ENCODE measurements at places on chromosomes 5 and 9.

DNA sequence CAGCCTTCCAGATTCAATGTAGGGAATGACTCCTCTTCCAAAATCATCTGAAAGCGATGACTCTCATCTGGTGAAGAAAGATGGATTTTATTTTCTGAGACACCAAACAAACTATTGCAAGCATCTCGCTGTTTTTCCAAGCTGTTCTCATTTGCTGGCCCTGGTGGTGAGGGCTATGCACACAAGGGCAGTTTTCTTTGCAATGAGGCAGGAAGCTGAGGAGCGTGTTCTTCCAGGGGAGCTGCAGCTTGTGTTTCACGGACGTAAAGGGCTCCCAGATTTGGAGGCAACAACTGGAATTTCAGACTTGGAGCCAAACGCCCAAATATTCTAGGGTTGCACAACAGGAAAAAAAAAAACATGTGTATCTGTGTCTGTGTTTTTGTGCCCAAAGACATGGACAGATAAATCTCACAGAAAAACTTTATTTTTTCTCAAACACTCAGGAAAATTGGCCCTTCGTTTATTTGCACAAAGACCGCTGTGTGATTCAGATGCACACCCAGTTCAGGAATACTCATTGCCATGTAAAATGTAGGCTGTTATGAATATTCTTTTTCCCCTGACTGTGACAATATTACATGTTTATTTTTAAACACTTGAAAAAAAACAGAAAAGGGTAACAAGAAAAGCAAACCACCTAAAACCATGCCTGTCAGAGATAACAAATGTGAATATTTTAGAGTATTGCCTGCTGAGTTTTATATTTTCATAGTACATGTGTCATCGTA is 151.3 kb downstream of the GAS1 start:
- no peak for ATAC-seq

DNA sequence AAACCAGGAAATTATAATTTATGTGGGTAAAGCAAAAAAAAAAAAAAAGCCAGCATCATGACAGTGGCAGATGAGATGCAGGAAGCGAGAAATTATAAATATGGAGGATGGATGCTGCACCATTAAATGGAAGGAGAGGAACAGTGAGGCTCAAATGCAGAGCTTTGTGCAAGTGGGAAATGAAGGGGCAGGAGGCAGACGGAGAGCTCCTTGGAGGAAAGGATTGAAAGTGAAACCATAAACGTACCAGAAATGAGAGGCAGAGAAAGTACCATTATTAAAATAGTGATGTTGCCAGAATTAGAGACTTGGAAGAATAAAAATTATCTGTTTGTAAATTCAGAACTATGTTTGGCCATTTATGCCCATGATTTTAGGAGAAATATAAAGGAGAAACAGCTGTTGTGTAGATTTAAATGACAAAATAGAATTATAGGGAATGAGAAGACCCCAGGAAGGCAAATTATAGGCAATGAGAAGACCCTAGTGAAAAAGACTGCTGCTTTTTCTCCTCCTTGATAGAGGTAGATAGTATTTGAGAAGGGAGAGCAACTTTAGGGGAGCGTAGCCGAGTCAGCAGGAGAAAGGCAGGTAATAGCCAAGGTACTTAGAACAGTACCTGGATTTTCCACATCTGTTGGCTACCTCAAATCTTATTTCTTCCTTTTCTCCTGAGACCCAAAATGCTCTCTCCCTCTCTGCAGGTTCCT is 341.0 kb upstream of the CD180 start:
- ATAC-seq = no peak

- ATAC-seq = no peak
Measured at GRCh38 chr5:68529581-68529980, 314.0 kb downstream of the PIK3R1 start.

- no peak for ATAC-seq
Measured at GRCh38 chr5:135133698-135134515, 99.9 kb upstream of the PITX1 start.

- no peak for ATAC-seq
Measured at GRCh38 chr9:107737987-107738743, 248.6 kb upstream of the KLF4 start.

- no peak for ATAC-seq
Measured at GRCh38 chr5:114252226-114252625, 109.6 kb upstream of the KCNN2 start.

DNA sequence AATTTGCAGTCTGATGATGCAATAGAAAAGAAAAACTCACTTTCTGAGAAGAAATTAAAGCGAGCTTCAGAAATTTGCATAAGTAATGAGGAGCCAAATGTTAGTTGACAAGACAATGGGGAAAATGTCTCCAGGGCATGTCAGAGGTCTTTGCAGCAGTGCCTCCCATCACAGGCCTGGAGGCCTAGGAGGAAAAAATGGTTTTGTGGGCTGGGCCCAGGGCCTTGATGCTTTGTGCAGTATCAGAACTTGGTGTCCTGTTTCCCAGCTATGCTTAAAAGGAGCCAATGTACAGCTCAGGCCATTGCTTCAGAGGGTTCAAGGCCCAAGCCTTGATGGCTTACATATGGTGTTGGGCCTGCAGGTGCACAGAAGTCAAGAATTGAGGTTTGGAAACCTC is 298.4 kb downstream of the SMARCA2 start:
- no peak for ATAC-seq

DNA sequence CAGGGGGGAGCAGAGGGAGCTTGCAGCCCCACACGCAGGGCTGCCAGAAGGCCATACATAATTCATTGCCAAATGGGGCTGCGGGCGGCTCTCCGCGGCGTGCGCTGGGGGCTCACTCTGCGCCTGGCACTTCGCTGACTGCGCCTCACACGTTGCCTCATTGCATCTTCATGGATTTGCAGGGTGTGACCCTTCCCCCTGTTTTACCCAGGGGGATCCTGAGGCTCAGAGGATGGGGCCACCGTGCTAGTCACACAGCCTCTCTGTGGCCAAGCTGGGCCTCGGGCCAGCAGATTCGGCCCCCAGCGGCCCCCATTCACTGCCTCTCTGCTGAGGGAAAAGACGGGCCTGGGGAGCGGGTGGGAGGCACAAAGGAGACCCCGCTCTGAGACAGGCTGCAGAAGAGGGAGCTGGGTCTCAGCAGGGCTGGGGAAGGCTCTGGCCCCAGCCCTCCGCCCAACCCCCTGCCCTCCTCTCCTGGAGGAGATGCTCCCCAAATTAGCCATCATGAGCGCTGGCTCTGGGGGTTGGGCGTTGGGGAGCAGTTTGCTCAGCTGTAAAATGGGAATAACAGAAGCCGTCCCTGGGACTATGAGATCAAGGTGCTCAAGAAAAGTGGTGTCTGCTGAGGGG is 115.5 kb downstream of the C9orf50 start:
- ATAC-seq = no peak

GRCh38 chr5:66694036-66694435 is 97.8 kb downstream of the MAST4 start:
- no peak for ATAC-seq

- ATAC-seq = no peak
Measured at GRCh38 chr5:53275666-53276065, 166.1 kb upstream of the MOCS2 start.

DNA sequence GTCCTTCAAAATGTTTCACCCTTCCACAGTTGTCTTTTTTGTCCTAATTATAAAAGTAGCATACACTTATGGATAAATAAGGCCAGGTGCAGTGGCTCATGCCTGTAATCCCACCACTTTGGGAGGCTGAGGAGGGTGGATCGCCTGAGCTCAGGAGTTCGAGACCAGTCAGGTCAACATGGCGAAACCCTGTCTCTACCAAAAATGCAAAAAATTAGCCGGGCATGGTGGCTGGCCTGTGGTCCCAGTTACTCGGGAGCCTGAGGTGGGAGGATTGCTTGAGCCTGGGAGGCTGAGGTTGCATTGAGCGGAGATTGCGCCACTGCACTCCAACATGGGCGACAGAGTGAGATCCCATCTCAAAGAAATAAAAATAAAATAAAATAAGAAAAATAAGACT is 1.6 kb downstream of the C5orf52 start:
- no peak for ATAC-seq

GRCh38 chr9:113929634-113930389 is 53.7 kb downstream of the ZNF618 start:
- ATAC-seq = no peak

GRCh38 chr5:97458851-97459250 is 275.8 kb upstream of the RIOK2 start:
- ATAC-seq = no peak

GRCh38 chr5:144467792-144468191 is 297.1 kb downstream of the KCTD16 start:
- ATAC-seq = no peak

- ATAC-seq = no peak
Measured at GRCh38 chr5:141507387-141508091, 18.7 kb downstream of the PCDHGC5 start.

- ATAC-seq = no peak
Measured at GRCh38 chr5:147743678-147744374, 38.7 kb downstream of the JAKMIP2 start.

DNA sequence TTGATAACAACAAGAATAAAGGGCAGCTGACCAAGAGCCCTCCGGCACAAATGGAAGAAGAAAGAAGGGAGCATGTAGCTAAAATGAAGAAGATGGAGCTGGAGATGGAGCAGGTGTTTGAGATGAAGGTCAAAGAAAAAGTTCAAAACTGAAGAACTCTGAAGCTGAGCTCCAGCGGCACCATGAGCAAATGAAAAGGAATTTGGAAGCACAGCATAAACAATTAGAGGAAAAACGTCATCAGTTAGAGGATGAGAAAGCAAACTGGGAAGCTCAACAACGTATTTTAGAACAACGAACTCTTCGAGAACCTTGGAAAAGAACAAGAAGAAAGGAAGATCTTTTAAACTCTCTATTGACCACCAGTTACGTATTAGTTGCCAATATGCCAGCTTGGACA is 100.9 kb downstream of the GABBR2 start:
- no peak for ATAC-seq

DNA sequence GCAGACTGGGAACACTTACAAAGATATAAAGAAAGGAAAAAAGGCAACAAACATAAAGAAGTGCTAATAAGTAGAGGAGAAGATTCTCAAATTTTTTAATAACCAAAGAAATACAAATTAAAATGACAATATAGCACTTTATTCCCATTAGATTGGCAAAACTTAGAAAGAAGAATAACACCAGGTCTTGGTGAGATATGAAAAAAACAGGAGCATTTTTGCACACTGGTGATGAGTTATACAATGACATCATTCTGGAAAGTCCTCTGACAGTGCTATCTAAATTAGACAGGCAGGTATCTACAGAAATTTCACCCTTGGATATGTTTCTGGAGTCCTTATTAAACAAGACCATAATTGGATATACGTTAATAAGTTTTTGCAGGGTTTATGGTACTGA is 9.5 kb upstream of the SFXN1 start:
- ATAC-seq = no peak

DNA sequence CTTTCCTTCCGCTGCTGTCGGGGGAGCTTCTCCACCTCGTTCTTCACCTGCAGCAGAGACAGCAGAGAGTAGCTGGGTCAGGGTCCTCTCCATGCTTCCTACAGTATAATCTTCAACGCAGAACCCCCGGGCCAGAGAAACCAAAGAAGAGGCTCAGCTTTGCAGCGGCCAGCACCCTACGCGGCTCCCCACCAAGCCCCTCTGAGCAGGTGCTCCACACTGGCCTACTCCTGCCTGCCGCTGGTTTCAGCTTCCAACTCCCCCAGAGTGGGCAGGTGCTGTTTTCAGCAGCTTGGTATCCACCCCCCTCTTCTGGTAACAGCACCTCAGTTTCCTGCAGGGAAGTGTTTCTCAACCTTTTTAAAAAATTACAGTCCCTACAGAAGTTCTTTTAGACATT is 58.3 kb upstream of the FBXW11 start:
- ATAC-seq = no peak

DNA sequence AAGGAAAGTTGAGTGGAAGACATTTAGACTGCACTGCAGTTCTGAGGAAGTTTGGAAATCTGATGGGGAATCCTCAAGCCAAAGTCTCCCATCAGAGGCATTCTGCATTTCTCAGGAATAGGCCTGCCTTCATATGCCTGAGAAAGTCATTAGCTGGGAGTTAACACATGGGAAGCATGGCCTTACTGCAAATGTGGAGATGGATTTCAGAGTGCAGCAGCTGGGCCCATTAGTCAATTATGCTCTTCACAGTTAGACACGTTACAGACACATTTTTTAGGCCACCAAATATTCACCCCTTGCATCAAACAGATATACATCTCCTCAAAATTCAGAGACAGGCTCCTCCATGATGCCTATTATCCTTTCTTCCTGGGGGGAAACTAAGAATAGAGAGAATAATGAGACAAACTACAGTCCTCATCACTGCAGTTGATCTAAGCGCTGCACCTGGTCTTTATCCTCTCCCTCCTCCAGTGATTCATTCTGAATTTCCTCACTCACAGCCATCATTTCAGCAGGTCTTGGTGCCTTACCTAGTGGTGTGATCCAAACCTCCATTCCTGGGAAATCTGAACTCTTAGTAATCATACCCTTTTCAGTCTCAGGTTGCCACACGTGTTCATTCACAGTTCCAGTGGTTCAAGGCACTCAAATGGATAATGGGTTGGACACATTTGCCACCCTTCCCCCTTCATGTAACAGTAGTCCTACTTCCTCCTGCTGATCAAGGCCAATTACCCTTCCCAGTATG is 47.9 kb upstream of the PPP2CA start:
- no peak for ATAC-seq

DNA sequence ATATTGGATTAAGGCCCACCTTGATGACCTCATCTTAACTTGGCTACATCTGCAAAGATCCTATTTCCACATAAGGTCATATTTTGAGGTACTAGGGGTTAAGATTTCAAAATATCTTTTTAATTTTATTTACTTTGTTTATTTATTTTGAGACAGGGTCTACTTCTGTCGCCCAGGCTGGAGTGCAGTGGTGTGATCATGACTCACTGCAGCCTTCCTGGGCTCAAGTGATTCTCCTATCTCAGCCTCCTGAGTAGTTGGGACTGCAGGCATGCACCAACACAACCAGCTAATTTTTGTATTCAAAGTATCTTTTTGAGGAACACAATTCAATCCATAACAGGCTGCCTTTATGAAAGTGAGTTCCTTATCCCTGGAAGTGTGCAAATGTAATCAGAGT is 212.3 kb downstream of the PALM2AKAP2 start:
- no peak for ATAC-seq

GRCh38 chr5:307306-307705 is 14.2 kb upstream of the AHRR start:
- no peak for ATAC-seq

- no peak for ATAC-seq
Measured at GRCh38 chr9:97930972-97931371, 7.0 kb downstream of the HEMGN start.

DNA sequence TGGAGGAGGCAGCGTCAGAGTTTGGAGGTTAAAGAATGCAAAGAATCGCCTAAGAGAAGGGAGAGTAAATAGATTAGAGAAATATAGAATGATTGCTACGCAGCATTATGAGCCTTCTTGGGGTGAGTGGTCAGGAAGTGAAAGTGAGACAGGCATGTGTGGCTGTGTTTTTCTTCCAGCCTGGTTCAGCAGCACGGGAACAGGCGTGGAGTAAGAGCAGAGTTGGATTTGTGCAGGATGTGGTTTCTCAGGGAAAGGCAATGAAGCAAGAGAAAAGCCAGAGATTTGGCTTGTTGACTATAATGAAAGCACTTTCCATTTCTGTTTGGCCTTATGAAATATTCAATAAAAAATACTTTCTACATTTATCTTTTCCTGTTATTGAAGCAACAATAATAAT is 34.3 kb upstream of the FRMD3 start:
- ATAC-seq = no peak
